ENCODE measurements at places on chromosomes 16 and 17. TPM values are rescaled to one million over a fixed set of nuclear protein-coding genes. Genes with fewer than 3 reads are reported as not detected.

Gene SOX8
- total RNA-seq = 11.9 TPM

Gene CCDC78
- 2.3 TPM for total RNA-seq

Gene HOXB1
- total RNA-seq = not detected

Gene PROCA1
- total RNA-seq = 1.9 TPM

Gene TBC1D3G
- not detected for total RNA-seq

Gene AANAT
- not detected for total RNA-seq

Gene BRICD5
- total RNA-seq = 18.4 TPM

Gene SLC38A8
- not detected for total RNA-seq

Gene MYH4
- not detected for total RNA-seq

Gene SMPD3
- total RNA-seq = 4.7 TPM

Gene PRR11
- total RNA-seq = 2.5 TPM

Gene AHSP
- total RNA-seq = not detected

Gene KCNAB3
- total RNA-seq = 4.5 TPM

Gene TMEM132E
- total RNA-seq = 1.0 TPM

Gene GAS2L2
- total RNA-seq = not detected

Gene ZNF205
- 27.0 TPM for total RNA-seq

Gene TLCD2
- 2.3 TPM for total RNA-seq

Measured in prostate gland (tissue), 2 donors.